Fibroblast of gingiva (primary cell): ENCODE measurements at places on chromosomes 4 and X.

- DNase-seq: no peak
Observed at GRCh38 chr4:145066063-145066501, 31.9 kb downstream of the ANAPC10 start.

GRCh38 chr4:117984366-117984680 lies 50.0 kb upstream of the NDST3 start:
- DNase-seq: no peak

GRCh38 chr4:38368613-38369012 lies 295.4 kb upstream of the KLF3 start:
- no peak for DNase-seq

GRCh38 chrX:133776072-133776471 lies 209.3 kb downstream of the GPC3 start:
- DNase-seq: no peak

- no peak for DNase-seq
Observed at GRCh38 chr4:100289946-100290345, 99.7 kb upstream of the DDIT4L start.

GRCh38 chr4:97656044-97656720 lies 487.1 kb downstream of the STPG2 start:
- peak; percentile 14 for DNase-seq

GRCh38 chrX:38571058-38571457 lies 9.7 kb downstream of the TSPAN7 start:
- no peak for DNase-seq

- DNase-seq: no peak
Observed at GRCh38 chrX:118249146-118249545, 96.8 kb upstream of the WDR44 start.

- DNase-seq: peak; percentile 90
Observed at GRCh38 chr4:95129821-95130311, 372.1 kb downstream of the BMPR1B start.

DNA sequence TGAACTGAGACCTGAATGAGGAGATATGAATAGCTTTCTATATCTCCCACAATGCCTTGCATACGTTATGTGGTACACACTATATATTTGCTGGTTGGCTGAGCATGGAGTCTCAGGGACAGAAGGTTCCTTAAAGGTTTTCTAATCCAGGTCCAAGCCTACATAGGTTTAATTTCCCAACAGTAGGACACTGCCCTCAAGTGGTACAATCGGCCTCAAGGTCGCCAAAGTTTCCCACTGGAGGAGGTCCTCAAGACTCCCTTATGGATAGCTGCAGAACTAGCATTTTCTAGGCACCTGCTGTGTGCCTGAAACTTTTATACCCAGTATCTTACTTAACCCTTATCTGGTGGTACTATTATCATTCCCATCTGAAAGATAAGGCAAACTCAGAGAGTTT lies 21.0 kb upstream of the EFNB1 start:
- no peak for DNase-seq

DNA sequence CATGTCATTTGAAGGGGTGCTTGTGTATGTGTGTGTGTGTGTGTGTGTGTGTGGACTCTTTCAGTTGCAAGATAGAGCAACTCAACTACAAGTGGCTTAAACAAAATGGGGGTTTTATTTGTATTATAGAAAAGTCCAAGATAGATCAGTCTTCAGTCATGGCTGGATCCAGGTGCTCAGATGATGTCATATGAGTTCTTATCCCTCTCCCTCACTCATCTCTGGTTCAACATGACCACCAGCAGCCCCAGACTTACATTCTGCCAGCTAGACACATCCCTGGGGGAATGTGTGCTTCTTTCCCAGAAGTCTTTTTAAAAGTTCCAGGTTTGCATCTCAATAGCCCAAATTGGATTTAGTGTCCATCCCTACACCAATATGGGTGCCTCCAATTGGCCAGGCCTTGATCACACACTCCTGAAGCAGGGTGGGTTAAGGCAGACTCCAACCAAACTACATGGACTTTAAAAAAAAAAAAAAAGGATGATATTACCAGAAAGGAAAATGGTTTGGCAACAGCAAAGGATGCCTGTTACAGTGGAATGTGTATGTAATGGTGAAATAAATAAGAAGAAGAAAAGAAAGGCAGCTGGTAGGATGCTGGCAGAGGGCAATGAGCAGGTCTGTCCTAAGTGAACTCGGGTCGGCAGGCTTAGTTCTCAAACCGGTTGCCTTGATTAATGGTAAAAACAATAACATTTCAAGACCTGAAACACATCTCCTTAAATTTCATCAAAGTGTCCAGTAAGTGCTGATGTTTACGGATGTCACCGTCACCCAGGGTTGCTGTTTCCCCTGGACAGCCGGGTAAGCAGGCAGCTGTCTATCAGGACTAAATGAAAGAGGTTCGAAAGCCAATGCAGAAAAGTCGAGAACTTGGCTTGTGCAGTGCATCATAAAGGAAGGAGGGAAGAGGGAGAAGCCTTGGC lies 107.7 kb downstream of the SMIM20 start:
- peak; percentile 84 for DNase-seq

DNA sequence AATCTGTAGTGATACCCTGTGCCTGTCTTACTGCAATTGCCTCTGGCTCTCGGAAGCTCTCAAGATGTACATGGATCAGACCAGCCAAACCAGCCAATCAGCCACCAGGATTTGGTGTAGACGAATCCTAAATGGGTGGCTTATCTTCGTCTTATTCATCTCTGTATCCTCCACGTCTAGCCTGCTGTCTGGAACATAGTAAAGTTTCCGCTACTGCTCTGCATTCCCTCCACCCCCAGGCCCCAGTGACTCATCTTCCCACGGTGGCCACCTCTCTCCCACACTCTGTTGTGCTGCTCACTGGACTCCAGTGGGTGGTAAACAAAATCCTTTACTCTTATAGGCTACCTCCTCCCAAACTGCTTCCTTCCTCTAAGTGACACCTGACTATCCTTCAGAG lies 37.8 kb downstream of the SEPTIN6 start:
- no peak for DNase-seq

DNA sequence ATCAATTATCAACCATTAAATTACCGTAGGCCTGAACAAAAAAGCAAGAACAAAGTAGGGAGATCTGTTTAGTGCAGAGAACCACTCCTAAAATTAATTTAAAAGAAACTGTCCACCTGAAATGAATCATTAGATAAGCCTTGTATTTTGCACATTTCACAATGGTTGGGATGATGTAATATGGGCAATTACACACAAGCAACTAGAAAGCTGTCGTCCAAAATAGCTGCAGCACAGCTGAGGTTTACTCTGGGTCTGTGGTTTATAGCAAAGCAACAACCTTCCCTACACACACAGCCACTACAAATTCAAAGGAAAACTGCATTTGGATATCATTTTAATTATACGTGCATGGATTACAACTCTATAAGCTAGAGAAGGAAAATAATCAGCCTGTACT lies 28.5 kb downstream of the PCDH19 start:
- no peak for DNase-seq

GRCh38 chr4:123621072-123621705 lies 224.6 kb downstream of the SPRY1 start:
- DNase-seq: no peak

GRCh38 chr4:165553221-165553810 lies 174.5 kb downstream of the CPE start:
- DNase-seq: no peak

- no peak for DNase-seq
Observed at GRCh38 chr4:28421221-28421620, 1560.6 kb downstream of the STIM2 start.

- no peak for DNase-seq
Observed at GRCh38 chr4:160652790-160653189, 1511.0 kb downstream of the FSTL5 start.

GRCh38 chr4:152278505-152279233 lies 257.2 kb downstream of the FBXW7 start:
- no peak for DNase-seq

DNA sequence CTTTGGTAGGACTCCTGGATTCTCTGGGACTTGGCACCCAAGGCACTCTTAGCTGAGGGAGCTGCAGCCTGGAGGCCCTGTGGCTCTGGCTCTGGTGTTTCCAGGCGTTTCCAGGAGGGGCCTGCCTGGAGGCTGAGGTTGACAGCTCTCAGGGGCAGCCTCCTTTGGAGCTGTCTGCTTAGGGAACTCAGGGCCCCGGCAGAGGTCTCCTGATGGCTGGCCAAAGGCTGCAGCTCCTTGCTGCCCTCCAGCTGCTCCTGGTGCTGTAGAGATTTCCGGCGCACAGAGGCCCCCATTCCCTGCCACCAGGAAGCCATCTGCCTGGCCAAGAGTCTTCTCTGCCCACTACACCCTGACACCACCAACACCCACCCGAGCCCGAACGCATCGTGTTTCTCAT lies 25.3 kb upstream of the ARHGEF38 start:
- no peak for DNase-seq

DNA sequence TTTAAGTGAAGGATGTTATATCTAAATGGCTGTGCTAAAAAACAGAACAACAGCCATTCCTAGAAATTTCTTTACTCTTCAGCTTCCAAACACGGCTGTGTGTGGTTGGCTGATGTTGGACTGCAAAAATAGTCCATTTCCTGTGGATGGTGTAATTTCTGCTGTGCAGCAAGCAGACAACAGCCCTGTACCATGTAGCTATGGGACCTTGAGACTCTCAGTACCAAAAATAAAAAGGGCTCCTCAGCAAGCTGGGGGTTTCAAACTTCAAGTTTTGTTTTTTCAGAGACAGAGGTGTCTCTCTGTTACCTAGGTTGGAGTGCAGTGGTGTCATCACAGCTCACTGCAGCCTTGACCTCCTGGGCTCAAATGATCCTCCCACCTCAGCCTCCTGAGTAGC lies 18.1 kb downstream of the CD40LG start:
- DNase-seq: no peak

GRCh38 chr4:15702941-15703403 lies at the start of gene BST1:
Gene BST1, plus strand, starts transcription at chr4:15703065. Its CDS starts 80 bp downstream, at chr4:15703145.
- peak; percentile 49 for DNase-seq

- peak; percentile 68 for DNase-seq
Observed at GRCh38 chrX:109797311-109797975, 64.4 kb upstream of the ACSL4 start.

GRCh38 chrX:81120258-81120935 lies 81.3 kb downstream of the HMGN5 start:
- peak; percentile 1 for DNase-seq

DNA sequence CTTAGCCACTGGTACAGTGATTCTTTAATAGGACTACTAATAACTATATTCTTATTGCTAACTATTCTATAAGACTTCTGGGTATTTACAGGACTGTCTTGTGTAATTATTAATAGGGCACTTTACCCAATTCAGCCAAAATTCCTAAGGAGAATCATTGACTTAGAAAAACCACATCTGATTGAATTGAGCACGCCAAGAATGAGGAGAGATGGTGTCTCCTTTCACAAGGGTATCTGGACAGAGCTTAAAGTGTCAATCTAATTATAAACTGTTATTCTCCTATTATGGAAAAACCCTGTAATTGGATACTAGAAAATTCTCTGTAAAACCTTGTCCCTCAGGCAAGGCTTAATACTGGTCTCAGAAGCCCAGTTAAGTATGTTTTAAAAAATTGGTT lies 111.1 kb upstream of the TLL1 start:
- DNase-seq: peak; percentile 1

- no peak for DNase-seq
Observed at GRCh38 chr4:124953486-124953885, 241.0 kb upstream of the ANKRD50 start.

- no peak for DNase-seq
Observed at GRCh38 chr4:1830642-1831228, 25.2 kb downstream of the LETM1 start.

- DNase-seq: peak; percentile 62
Observed at GRCh38 chr4:140300271-140300970, 73.0 kb upstream of the SCOC start.

DNA sequence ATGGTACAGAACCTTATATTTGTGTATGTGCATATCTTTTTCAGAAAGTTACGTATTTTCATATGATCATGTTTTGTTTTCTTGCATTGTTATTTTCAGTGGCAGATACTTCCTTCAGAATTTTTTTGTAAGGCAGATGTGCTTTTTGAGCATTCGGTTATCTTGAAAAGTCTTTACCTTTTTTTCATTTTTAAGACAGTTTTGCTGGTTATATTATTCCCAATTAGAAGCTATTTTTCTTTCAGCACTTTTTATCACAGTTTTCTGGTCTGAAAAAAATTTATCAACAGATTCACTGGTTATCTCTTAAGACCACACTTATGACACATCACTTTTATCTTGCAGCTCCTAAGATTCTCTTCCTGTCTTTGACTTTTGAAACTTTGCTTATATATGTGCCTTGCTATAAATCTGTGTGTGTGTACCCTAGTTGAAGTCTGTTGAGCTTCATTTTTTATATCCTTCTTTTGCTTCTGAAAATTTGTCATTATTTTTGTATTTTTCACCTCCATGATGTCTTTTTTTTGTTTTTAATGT lies 53.1 kb downstream of the ZNF732 start:
- DNase-seq: no peak

DNA sequence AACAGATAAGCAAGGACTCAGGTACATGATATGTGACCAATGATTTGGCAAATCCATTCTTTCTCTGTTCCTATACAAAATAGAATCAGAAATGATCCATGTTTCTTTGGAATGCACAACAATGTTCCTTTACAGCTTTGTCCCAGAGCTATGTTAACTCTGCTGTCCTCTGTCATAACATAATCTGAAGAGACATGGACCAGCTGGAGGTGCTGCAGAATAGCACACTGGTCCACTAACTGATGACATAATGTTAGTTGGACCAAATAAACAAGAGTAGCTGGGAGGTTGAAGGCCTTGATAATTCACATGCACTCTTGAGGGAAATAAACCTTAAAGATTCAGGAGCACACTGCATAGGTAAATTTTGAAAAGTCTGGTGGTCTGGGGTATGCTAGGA lies 23.0 kb upstream of the DHX15 start:
- no peak for DNase-seq

GRCh38 chr4:74794382-74795010 lies at the start of gene BTC:
Gene BTC, minus strand, starts transcription at chr4:74794523. Its CDS starts 198 bp downstream, at chr4:74794325.
- peak; percentile 17 for DNase-seq

- DNase-seq: no peak
Observed at GRCh38 chr4:36394352-36394903, 113.0 kb downstream of the DTHD1 start.

DNA sequence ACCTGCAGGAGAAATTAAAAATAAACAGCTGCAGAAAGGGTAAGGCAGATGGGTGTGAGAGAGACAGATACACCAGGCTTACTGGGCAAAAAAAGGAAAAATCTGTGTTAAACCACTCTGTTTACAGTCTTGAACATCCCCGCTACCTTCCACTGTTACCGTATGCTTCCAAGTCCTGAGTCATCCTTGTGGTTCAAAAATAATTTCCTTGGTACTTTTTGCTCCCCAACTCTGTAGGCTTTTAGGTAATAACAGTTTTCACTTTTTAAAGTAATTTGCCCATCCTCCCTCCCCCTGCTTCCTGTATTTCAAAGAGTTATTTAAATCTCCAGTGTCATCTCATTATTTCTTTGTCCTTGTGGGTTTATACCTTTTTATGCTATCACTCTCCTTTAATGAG lies 210.1 kb upstream of the FAT4 start:
- DNase-seq: no peak

- no peak for DNase-seq
Observed at GRCh38 chrX:21853578-21853977, 2.2 kb upstream of the YY2 start.
